ENCODE measurements at places on chromosomes 7 and 10.

GRCh38 chr7:46559194-46559832 lies 638.2 kb upstream of the IGFBP3 start:
- DNase-seq = no peak

- DNase-seq = no peak
These were observed 136.6 kb upstream of the TARP start for GRCh38 chr7:38410056-38410455.

GRCh38 chr7:151920488-151920887 lies 35.8 kb upstream of the GALNTL5 start:
- no peak for DNase-seq

DNA sequence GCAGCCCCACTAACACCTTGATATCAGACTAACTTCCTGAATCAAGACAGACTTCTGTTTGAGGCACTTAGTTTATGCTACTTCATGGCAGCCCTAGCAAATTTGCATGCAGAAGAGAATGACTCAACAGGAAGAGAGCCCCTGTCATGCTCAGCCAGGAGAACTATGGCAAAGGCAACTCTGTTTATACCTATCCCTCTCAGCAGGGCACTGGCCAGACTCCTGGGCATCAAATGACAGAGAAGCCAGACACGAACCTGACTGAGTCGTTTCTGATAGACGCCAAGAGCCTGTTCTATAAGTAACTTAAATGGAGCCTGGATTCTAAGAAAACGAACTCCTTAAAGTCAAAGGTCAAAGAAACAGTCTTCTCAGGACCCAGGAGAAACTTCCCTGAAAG lies 50.9 kb upstream of the UNC5B start:
- no peak for DNase-seq

DNA sequence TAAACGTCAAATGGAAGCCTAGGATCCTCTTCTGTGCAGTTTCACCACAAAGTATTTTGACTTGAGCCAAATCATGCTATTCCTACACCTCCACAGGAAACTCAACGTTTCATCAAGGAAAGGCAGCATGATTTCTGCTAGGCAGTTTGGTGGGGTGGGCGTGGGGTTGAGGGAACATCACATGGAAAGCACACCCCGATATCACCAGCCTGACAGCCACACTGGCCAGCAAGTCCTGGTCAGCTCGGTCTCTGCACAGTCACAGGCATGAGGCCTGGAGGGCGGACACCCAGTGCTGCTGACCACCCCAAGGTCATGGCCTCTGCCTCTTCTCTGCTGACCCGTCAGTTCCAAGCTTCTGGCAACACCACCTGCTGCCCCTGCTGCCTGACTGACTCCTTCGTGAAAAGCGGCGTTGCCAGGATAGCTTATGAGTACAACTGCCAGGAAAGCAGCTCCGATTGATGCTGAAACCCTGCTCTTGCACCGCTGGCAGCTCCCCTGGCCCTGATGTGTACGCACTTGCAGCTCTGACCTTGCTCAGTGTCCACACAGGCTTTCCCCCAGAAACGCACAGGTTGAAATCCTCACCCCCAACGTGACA lies 171.5 kb downstream of the DIP2C start:
- no peak for DNase-seq

- no peak for DNase-seq
These were observed 144.7 kb downstream of the PLCE1 start for GRCh38 chr10:94138391-94138790.

GRCh38 chr7:14760730-14761478 lies 141.6 kb downstream of the DGKB start:
- DNase-seq = no peak

DNA sequence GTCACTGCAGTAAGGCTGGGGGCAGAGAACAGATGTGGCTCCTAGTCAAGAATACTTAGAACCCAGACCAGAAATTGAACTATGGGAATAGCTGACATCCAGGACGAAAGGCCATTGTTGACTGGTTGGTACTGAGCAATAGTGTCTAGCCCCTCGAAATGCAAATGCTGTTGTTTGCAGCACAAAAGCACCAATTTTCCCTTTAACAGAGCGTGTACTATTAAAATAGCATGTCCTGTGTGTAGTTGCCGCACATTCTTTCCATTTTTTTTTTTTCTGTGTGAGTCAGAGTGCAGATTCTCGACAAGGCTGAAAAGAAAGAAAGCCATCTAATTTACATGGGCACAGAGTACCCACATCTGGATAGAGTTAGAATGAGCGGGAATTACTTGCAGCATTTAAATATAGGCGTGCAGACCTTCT lies 302.4 kb downstream of the PTEN start:
- DNase-seq = no peak

DNA sequence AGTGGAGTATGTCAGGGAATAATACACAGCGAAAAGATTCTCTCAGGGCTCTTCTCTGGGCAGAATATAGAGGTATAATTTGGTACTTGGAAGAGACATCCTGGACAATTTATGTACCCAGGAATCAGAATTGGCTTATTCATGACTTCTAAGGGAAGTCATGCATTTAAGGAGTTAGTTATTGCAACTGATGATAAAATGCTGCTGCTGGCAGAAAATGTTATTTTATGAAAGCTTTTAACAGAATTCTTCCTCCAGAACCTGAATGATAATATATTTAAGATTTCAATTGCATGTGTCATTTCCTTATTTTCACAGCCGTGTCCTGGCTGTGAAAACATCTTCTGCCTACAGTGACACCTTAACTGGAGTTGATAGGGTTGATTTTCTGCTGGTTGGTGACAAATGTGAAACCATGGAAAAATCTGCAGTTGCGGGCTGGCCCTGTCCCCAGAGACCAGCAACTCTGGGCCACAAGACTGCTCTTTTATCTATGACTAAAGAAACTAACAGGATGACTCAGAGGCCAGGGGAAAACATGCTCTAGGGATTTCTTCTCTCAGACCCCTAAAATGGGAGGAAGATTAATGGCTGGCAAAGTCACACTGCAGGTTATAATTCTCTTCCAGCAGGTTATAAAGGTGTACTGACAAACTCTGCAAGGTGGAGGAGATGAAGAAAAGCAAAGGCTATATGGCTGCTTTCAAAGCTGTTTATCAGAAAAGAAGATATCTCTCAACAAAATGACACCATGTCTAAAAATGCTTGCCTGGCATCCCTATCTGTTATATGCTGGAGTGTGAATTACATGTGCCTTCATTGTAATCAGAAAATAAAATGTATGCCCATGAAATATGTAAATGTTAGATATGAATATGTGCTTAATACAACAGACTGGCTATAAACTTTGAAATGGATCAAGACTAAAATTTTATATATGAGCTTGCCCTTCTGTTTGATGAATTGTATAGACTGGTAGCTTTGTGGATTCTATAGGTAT lies 12.1 kb upstream of the TRUB1 start:
- DNase-seq = peak; percentile 4

GRCh38 chr7:28272461-28272877 lies 91.9 kb upstream of the JAZF1 start:
- DNase-seq = no peak

- no peak for DNase-seq
These were observed 579.0 kb upstream of the FZD8 start for GRCh38 chr10:36221101-36221500.

- no peak for DNase-seq
These were observed 237.7 kb upstream of the TMEM72 start for GRCh38 chr10:44673245-44673983.

DNA sequence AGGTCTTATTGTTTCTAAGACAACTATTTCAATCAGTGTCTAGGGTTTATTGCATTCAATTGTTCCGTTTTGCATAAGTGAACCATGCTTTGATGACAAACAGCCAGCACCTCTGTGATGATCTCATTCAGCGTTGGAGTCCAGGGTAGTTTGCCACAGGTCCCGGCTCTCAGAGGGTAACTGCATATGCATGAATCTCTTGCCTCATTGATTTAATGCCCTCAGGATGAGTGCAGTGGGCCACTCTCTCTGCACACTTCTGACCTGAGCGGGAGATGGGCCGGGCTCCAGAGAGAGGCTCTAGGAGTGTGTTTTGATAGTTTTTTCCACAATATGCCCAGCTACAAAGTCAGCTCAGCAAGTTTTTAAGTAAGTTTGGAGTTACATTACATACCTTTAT lies 83.9 kb downstream of the HECW1 start:
- no peak for DNase-seq

DNA sequence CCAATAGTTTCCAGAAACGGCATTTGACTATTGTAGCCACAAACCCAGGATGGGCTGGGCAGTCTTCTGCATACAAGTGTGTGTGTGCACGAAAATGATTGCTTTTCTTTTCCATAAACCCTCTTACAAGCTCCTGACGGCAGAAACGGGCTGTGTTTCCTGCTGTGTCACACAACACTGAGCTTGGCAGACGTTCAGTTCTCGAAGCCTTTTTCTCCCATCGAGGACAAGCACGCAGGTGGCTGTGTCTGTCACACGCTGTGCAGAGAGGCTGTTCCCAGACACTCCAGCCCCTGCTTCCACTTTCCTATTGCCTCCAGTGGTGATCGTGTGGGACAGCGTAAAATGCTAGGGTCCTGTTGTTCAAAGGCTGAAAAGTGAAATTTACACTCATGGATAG lies 32.1 kb downstream of the RBAK start:
- no peak for DNase-seq

DNA sequence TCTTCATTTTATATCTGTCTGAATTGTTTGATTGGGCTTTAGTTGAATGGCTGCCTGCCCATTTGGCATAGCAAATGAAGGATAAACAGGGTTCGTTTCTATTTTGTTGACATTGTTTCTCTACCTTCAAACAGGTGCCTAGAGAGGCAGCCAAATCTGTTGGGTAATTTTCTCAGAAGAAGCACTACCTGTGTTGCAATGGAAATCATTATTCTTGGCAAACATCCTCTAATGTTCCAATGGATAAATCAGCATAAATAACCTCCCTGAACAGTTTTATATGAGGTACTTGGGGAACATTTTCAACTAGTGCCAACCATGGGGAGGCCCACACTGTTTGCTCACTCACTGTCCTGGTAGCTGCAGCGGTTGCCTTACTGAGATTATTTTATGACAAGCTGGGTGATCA lies 64.4 kb upstream of the PLPP4 start:
- DNase-seq = no peak

GRCh38 chr7:2688409-2689342 lies 674 bp downstream of the AMZ1 start:
- peak; percentile 89 for DNase-seq

DNA sequence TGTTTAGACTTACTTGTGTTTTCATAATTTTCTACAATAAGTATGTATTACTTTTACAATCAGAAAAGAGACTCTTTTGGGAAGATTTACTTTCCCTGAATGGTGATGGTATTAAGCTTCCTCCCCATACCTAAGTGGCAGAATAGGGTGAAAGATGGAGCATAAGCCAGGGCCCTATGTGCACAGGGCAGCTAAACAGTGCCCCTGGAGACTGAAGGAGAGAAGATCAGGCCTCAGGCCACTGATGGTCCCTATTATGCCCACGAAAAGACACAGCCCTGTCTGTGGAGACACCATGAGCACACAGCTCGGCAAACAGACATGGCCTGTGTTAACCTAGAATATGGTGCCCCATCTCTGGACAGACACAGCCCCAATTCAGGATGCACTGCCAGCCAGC lies 139.4 kb downstream of the OAT start:
- DNase-seq = no peak

- no peak for DNase-seq
These were observed 31.6 kb downstream of the PSAP start for GRCh38 chr10:71819441-71819861.

DNA sequence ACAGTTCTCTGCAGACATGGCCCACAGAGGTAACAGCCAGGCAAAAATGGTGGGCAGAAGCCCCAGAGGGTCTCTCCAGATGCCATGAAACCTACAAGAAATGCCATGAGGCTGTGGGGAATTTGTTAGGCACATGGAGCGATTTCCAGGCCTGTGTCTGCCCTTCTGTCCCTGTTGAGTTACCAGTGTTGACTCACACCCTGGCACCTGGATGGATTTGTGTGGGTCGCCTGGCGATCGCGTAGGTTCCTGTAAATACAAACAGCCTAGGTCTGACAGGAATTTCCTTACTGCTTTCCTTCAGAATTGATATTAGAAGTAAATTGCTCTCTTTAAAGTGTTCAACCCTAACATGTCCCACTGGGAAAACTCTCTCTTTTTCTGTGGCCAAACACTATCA lies 164.9 kb upstream of the EEPD1 start:
- DNase-seq = no peak

DNA sequence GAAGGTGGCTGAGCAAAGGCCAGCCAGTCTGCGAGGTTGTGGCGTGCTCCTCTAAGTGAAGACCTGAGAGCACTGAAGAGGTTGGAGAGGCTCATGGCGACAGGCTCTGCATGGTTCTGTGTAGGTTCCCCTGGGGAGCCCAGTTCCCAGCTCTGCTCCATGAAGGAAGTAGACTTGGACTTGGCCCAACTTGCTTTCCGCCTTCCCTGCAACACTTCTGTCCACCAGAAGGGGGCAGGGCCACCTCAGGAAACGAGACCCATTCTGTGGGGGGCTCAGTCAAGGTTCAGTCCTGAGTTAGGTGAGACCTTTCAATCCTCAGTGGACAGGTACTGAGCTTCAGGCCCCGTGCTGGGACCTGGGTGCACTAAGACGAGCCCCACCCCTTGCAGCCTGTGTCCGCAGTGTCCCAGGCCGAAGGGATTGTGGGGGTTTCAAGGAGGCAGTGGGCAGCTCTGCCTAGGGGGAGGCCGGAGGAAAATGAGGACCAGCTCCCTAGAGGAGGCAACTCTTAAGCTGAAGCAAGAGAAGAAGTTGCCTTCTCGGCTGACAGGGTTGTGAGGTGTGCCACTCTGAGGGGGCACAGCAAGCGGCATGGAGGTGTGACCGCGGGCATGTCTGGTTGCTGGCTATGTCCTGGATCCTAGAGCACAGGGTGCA lies 15.0 kb upstream of the PCBD1 start:
- DNase-seq = peak; percentile 50

DNA sequence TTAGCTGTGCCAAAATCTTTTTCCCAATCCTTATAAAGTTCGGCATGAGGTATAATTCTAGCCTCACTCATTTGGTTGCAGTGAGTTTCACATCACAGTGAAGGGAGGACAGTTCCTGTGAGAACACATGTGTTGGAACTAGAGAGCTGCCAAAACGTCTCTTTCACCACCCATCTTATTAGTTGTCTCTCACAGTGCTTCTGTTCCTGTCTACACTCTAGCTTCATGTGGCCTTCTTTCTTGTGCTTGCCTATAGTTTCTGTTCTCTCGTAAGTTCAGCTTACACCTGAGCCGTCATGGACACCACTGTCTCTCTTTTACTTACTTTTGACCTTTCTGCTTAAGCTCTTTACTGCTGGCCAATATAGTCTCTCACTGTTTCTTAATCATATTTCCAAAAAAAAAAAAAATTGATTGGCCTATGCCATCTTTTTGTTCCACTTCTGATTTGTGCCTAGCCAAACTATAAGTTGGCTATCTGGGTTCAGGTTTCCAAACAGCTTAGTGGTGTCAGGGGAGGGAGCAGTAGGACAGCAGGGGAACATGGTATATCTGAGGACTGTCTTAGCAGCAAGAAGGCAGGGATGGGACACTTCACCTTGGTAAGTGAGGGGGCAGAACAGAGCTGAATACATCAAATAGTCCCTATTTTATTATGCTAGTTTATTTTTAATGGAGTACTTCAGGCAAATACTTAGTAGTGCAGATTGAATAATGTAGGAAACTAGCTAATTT lies 38.0 kb downstream of the ZNRF2 start:
- DNase-seq = no peak

All from GM19239 (cell line).